Purkinje cell (primary cell): ENCODE measurements at places on chromosomes 6 and 20. TPM values are rescaled to one million over a fixed set of nuclear protein-coding genes. Genes with fewer than 3 reads are reported as not detected.

DNMT3B gene
- polyA plus RNA-seq = not detected in 2 replicates

MDFI gene
- not detected in 2 replicates for polyA plus RNA-seq

CDSN gene
- polyA plus RNA-seq = not detected in 2 replicates

BTNL2 gene
- polyA plus RNA-seq = not detected in 2 replicates

MUC22 gene
- polyA plus RNA-seq = not detected in 2 replicates

COL20A1 gene
- 0.59 and 1.3 TPM in 2 replicates for polyA plus RNA-seq

BPIFB4 gene
- polyA plus RNA-seq = not detected in 2 replicates

SEL1L2 gene
- 2.1 and 5.0 TPM in 2 replicates for polyA plus RNA-seq

GGTLC1 gene
- not detected in 2 replicates for polyA plus RNA-seq

PPIL6 gene
- polyA plus RNA-seq = 16.7 and 18.1 TPM in 2 replicates

HS3ST5 gene
- 11.5 and 13.9 TPM in 2 replicates for polyA plus RNA-seq

CENPW gene
- 10.4 and 13.0 TPM in 2 replicates for polyA plus RNA-seq

ZC2HC1B gene
- polyA plus RNA-seq = not detected in 2 replicates

GSTA3 gene
- polyA plus RNA-seq = not detected in 2 replicates

ARMH2 gene
- not detected in 2 replicates for polyA plus RNA-seq

CTCFL gene
- 0.63 TPM in 1 of 2 replicates, not detected in the other for polyA plus RNA-seq

CRIP3 gene
- 1.6 and 2.4 TPM in 2 replicates for polyA plus RNA-seq

LRRC1 gene
- 2.9 and 4.6 TPM in 2 replicates for polyA plus RNA-seq

DDRGK1 gene
- polyA plus RNA-seq = 36.2 and 44.5 TPM in 2 replicates

SUMO4 gene
- 2.7 TPM in 1 of 2 replicates, not detected in the other for polyA plus RNA-seq

GRIK2 gene
- 12.0 and 15.1 TPM in 2 replicates for polyA plus RNA-seq

CSNK2A1 gene
- 127 and 135 TPM in 2 replicates for polyA plus RNA-seq

KHDC1 gene
- polyA plus RNA-seq = 17.0 and 23.6 TPM in 2 replicates

ADGRG6 gene
- 0.09 TPM in 1 of 2 replicates, not detected in the other for polyA plus RNA-seq

EMILIN3 gene
- 0.53 TPM in 1 of 2 replicates, not detected in the other for polyA plus RNA-seq

ADGRF4 gene
- polyA plus RNA-seq = not detected in 2 replicates

ZKSCAN3 gene
- 2.8 TPM in 1 of 2 replicates, not detected in the other for polyA plus RNA-seq

PNLDC1 gene
- 1.0 TPM in 1 of 2 replicates, not detected in the other for polyA plus RNA-seq

HLA-DRA gene
- 1.1 TPM in 1 of 2 replicates, not detected in the other for polyA plus RNA-seq

ZFP64 gene
- 3.8 and 6.7 TPM in 2 replicates for polyA plus RNA-seq

ULBP3 gene
- not detected in 2 replicates for polyA plus RNA-seq
